ENCODE measurements at places on chromosomes 5 and 9.

- DNase-seq = no peak
Measured at GRCh38 chr5:40052808-40053207, 626.9 kb upstream of the PTGER4 start.

DNA sequence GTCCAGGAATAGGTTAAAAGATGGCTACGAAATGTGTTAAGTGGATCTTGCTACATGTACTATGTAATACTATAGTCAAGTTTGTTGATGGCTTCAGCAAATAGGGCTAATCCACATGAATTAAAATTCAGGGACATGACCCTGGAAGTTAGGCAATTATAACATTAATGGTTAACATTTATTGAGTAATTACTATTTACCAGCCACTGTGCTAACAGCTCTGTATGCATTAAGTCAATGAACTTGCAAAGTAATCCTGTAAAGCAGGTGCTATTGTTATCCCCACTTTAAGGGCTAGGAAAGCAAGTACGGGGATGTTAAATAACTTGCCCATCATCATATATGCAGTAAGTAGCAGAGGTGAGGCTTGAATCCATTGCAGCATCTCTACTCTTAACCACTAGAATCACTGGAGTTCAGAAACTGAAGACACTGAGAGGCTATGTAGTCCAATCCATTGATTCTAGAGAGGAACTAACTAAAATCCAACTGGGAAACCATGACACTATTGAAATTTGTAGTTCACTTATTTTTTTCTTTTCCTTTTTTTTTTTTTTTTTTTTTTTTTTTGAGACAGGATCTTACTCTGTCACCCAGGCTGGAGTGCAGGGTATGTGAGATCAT, 77.5 kb upstream of the SPINK5 start:
- no peak for DNase-seq

DNA sequence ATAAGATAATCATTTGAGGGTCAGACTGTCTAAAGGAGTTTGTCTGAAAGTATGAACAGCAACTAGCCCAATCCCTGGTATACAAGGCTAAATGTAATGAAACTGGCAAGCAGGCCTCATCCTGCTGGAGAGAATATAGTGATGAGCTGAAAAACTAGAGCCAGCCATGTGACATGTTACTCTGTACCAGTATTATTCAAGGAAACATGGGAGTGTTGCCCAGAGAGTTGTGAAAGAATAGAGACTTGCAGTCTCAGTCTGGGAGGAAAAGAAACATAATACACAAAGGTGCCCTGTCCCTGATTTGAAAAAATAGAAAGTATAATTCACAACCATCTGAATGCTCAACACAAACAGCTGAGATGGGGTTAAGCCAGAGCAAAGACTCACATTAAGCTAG, 37.9 kb upstream of the HTR1A start:
- no peak for DNase-seq

- DNase-seq = peak; percentile 42
Measured at GRCh38 chr9:93955111-93955980, at the start of gene BARX1. Gene BARX1 (minus strand): TSS chr9:93955355. CDS start chr9:93955146, 209 bp downstream.
